NCI-H1105 (cell line): ENCODE measurements at places on chromosomes 16 and 17.

DNA sequence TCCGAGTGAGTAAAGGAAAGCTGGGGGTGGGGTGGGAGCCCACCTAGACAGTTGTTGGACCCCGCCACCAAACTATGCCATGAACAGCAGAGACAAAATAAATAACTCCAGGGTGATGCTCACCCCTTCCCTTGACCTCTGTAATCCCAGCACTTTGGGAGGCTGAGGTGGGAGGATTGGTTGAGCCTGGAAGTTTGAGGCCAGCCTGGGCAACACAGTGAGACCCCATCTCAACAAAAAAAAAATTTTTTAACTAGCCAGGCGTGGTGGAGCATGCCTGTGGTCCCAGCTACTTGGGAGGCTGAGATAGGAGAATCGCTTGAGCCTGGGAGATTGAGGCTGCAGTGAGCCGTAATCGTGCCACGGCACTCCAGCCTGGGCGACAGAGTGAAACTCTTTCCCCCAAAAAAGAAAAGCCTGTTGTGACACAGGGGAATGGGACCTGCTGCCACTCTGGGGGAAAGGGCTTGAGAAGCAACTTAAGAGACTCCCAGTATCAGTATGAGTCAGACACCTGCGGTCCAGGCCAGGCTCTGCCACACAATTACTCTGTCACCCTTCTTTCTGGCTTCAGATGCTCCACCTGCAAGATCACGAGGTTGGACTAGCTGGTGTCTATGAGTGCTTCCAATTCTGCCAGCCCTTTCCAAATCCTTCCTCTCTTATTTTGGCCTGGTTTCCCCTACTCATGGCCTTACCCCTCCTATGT, 5.0 kb downstream of the SGCA start:
- no peak for DNase-seq

DNA sequence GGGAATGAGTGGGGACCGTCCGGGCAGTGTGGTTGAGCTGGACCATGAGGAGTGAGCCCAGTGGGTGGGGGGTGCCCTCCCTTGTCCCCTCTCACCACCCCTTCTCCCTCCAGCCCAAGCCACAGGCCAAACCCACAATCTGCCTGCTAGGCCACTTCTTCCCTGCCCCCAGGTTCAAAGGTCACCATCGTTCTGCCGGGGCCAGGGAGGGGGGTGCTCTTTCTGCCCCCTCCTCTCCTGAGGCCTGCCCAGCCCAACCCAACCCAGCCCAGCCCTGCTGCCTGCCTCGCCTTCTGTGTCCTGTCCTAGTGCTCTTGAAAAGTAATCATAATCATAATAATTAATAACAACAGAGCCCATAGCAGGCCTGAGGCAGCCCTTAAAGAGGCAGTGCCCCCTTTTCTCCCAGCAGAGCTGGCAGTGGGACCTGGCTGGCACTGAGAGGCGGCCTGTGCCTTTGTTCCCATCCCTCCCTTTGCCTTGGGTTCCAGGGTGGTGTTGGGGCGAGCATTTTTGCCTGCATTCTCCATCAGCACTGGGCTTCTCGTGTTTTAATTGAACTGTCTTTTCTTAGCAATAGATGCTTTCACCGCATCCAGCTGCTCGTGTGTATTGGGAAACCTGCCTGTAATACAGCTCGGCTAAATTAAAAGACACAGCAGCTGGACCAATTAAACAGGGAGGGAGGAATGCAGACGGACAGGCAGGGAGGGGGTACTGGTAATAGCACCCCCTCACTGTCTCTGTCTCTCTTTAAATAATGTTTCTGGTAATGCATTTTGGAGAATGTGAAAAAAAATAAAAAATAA, 46.8 kb downstream of the SREBF1 start:
- DNase-seq: no peak

- no peak for DNase-seq
Observed at GRCh38 chr16:15518381-15519351, 84.3 kb downstream of the BMERB1 start.

DNA sequence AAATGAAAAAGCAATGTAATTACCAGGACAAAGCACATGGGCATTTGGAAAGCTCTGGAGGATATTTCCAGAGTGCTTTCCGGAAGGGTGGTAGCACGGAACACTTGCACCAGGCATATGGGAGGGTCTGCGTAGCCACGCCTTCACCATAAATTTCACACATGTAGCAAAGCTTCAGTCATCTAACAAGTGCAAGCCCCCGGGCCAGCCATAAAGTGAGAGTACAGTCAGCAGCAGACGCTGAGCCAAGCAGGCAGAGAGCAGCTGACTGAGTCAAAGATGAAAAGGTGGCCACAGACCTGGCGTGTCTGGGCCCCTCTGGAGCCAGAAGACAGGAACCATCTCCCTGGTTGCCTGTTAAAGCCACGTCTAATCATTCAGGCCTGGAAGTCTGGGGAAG, 130.6 kb downstream of the SEC14L1 start:
- no peak for DNase-seq

- no peak for DNase-seq
Observed at GRCh38 chr17:68710035-68710780, 109.0 kb upstream of the FAM20A start.

DNA sequence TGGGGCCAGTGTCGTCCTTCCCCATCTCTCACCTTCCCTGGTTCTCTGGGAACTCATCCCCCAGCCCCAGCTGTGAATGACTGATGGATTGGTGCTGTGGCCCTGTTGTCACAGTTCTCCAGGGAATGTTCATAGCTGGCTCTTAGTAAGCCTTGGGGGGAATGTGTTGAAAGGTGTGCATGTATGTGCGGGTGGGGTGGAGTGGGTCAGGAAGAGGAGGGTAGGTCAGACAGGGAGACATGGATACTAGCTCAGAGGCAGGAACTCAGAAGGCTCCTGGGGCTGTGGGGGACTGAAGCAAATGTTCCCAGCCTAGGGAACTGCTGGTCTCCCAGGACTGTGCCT, 4.3 kb downstream of the DLX4 start:
- DNase-seq: no peak

- no peak for DNase-seq
Observed at GRCh38 chr16:3907586-3907985, 27.1 kb upstream of the CREBBP start.

DNA sequence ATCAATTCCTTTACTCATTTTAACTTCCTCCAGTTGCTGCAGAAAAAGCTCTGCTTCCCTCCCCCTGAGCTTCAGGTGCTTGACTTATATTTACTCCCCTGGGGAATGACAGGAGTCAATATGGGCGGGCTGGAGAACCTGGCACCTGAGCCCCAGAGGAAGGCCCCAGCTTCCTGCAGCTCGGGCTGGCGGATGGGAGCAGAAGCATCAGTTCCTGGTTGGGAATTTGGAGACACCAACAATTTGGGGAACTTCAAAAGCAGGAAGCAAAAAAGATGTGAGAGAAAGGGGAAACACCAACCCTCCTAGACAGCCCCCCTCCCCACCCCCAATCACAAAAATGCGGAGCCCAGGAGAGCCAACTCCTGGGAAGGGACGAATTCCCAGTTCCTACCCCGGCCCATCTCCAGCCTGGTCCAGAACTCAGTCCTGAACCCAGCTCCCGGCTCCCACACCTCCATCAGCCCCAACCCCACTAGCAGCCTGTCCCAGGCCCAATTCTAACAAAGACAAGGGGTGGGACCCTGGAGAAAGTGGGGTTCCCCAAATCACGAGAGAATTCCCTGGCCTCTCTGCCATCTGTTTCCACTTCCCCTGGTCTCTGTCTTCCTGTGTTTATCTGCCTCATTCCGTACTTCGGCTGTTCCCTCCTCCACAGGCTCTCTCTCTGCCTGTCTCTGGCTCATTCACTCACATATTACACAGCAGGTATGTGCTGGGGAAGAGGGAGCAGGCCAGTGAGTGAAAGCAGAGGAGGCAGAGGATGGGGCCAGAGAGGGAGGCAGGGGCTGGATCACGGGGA, 16.2 kb upstream of the ASGR2 start:
- no peak for DNase-seq
